ENCODE measurements at places on chromosomes 13 and 19. TPM values are rescaled to one million over a fixed set of nuclear protein-coding genes. Genes with fewer than 3 reads are reported as not detected.

Gene C13orf46
- total RNA-seq: 0.71 TPM

Gene MAP1S
- total RNA-seq: 111 TPM

Gene KIR3DL1
- not detected for total RNA-seq

Gene OLFM4
- total RNA-seq: 0.15 TPM

Gene KEAP1
- 44.1 TPM for total RNA-seq

Gene OVOL3
- not detected for total RNA-seq

Gene LRRC8E
- not detected for total RNA-seq

Gene FLT3LG
- 13.1 TPM for total RNA-seq

Gene ZBTB7A
- total RNA-seq: 21.8 TPM

Gene LAIR1
- not detected for total RNA-seq

All from glutamatergic neuron (in vitro differentiated cells).